Metanephros (tissue), 2 donors: ENCODE measurements at places on chromosomes 3 and 15. TPM values are rescaled to one million over a fixed set of nuclear protein-coding genes. Genes with fewer than 3 reads are reported as not detected.

Gene MAP6D1
- 4.0 TPM for total RNA-seq

Gene SAXO2
- total RNA-seq, result 2.5 TPM

Gene EXOSC7
- 45.9 TPM for total RNA-seq

Gene ALPK3
- total RNA-seq, result 20.2 TPM

Gene ISLR
- 70.4 TPM for total RNA-seq
